T-helper 22 cell (primary cell): ENCODE measurements at places on chromosomes 4 and X.

- no peak for DNase-seq
Measured at GRCh38 chrX:19086102-19086772, 36.0 kb downstream of the ADGRG2 start.

GRCh38 chr4:14924076-14924811, 78.0 kb upstream of the CPEB2 start:
- DNase-seq: no peak

GRCh38 chrX:39907964-39908661, 189.6 kb downstream of the BCOR start:
- no peak for DNase-seq

GRCh38 chr4:1462009-1462767, 55.9 kb upstream of the NKX1-1 start:
- DNase-seq: no peak

DNA sequence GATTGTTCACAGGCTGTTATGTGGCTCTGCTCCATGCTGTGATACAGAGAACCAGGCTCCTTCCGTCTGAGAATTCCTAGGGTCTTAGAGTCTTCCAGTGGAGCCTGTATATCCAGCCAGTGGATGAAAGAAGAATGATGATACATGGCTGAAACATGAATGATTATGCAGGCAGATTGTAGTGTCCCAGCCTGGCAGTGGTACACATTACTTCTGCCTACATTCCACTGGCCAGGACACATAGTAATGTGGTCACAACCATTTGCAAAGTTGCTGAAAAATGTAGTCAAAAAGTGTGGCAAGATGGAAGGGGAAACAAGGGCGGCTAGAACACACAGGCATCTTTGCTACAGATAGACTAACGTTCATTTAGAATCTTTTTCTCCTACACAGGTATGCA, 4.5 kb upstream of the GBA3 start:
- no peak for DNase-seq

DNA sequence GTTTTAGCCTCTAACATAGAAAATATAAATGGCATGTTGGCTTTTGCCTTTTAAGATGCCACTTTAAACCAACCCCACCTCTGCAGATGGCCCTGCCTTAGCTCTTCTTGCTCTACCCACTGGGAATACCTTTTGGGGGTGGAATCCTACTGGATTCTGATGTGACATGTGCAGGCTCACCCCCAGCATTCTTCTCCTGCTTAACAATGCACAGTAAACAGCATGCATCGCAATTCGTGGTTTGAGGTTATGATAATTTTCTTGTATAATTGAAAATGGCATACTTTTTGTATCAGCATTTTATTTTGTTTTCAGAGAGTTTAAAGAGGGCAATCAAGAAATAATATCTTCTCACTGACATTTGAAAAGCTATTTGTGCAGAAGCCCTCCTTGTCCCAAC, 167.9 kb downstream of the AREG start:
- no peak for DNase-seq

- DNase-seq: no peak
Measured at GRCh38 chr4:123042095-123042494, 119.7 kb upstream of the NUDT6 start.

- no peak for DNase-seq
Measured at GRCh38 chrX:13263560-13264251, 56.1 kb downstream of the ATXN3L start.

- no peak for DNase-seq
Measured at GRCh38 chr4:75745161-75745560, 20.8 kb downstream of the USO1 start.
